Left kidney (tissue), 8 donors: ENCODE measurements at places on chromosomes 4 and X. TPM values are rescaled to one million over a fixed set of nuclear protein-coding genes. Genes with fewer than 3 reads are reported as not detected.

DNA sequence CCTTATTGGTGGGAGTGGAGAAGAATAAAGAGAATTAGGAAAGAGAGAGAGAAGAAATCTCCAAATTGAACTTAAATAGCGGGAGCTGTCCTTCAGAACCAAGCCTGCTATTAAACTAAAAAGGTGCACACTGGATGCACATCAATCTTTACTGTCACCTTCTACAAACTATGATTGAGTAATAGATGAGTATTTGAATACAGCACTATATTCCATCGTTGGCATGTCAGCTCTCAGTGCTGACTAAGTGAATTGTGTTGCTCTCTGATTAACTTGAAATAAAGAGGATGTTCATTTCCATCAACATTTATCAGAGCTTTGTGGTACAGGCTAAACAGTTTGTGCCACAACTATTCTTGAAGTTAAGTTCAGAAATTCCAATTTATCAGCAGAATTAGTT, 143.7 kb upstream of the PABPC4L start:
- no peak for DNase-seq

DNA sequence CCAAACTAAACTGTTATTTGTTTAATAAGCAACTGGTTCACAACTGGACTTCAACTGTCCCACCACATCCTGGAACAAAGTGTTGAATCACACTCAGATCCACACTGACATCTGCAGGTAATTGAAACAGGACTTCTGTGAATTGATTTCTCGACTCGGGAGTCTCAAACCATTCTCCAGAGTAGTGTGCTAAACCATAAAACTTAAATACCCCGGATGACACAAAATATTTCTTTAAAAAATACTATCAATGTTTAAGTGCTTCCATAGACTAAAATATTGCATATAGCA, 95.4 kb upstream of the PLAC1 start:
- DNase-seq = no peak

DNA sequence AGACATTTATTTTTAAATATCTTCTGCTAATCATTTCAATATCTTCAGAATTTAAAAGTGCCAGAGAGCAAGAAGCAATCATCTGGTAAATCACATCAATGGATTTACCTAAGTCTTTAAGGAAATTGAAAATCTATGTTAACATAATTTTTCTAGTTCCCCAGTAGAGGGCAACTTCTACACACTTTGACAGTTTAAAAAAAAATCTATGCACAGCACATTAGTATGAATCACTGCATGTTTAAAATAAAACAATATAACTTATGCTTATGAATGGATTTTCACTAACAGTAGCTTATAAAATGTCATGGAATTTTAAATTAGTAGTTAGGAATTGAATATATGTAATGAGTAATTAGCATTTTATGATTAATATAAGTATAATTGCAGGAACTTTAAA, 126.5 kb downstream of the REELD1 start:
- DNase-seq = no peak

- no peak for DNase-seq
These were observed 11.4 kb downstream of the UBQLN2 start for GRCh38 chrX:56574861-56575260.

DNA sequence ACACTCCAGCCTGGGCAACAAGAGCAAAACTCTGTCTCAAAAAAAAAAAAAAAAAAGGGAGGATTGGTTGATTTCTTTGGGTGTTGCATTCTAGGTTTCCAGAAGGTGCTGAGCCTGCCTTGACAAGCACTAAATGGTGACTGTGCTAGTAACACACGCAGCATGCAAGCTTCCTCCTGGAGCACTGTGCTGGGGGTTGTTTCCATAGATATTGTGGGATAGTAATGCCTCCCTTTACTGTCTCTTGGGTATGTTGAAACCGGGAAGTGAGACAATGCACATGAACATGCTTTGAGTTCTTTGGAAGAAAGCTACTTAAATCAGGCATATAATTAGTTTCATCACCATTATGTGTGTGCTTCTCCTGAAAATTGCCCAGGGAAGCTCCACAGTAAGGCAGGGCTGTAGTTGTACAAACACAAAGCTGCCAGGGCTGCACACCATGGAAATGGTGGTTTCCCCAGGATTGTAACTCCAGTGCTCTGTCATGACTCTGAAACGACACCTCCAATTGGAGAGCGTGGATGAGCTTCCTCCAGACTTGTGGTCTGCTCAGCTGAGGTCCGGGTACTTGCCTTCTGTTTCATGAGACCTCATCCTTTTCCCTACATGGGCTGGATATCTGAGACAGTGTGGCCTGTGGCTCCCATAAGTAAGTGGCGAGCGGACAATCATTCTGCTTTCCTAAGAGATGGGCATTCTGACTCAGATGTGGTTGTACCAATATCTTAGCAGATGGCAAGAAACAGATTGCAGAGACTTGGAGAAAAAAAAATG, 31.5 kb upstream of the STOX2 start:
- DNase-seq = no peak

Gene PCDH11X
- polyA plus RNA-seq = 0.12 TPM

Gene NUDT10
- 11.8 TPM for polyA plus RNA-seq

Gene ADGRG2
- polyA plus RNA-seq = 26.6 TPM

Gene SLC26A1
- polyA plus RNA-seq = 10.0 TPM
